ENCODE measurements at places on chromosomes 7 and 10.

DNA sequence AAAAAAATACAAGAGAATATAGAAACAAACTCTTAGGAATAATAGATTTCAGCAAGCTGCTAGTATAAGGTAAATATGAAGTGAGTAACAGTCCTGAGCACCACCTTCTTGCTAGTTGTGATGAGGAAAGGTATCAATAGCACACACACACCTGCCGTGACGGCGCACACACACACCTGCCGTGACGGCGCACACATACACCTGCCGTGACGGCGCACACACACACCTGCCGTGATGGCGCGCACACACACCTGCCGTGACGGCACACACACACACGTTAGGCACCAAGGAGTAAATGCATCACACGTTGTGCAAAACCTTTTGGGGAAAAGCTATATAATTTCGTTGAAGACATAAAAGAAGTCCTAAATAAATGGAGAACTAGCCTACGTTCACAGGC is 4.7 kb upstream of the JAKMIP3 start:
- DNase-seq = no peak

- no peak for DNase-seq
Observed at GRCh38 chr7:141949021-141949420, 2.2 kb upstream of the CLEC5A start.

DNA sequence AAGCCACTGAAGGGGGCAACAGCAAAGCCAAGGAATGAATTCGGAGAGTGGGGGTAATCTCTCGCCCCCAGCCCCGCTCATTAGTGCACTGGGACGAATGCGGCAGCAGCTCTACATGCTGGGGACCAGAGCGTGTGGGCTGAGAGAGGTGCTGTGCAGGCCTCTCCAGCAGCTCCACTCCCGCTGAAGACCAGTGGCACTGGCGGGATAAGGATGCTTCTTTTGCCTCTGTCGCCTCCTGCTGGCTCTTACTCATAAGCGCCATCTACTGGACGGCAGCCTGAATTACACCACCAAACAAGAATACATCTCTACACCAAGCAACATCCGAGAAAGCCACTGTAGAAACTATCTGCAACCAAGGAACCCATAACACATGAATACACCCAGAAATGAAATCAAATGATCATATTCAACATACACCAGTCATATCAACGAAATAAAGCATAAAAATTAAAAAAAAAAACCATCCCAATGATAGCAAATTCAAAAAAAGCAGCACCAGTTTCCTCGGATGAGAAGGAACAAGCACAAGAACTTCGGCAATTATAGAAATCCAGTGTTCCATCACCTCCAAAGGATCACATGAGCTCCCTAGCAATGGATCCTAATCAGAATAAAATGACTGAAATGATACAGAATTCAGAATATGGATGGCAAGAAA is 79.0 kb upstream of the TMEM168 start:
- DNase-seq = no peak

- no peak for DNase-seq
Observed at GRCh38 chr7:113487925-113488731, 369.8 kb upstream of the SMIM30 start.

- DNase-seq = no peak
Observed at GRCh38 chr10:12791728-12792127, 209.8 kb downstream of the CCDC3 start.

DNA sequence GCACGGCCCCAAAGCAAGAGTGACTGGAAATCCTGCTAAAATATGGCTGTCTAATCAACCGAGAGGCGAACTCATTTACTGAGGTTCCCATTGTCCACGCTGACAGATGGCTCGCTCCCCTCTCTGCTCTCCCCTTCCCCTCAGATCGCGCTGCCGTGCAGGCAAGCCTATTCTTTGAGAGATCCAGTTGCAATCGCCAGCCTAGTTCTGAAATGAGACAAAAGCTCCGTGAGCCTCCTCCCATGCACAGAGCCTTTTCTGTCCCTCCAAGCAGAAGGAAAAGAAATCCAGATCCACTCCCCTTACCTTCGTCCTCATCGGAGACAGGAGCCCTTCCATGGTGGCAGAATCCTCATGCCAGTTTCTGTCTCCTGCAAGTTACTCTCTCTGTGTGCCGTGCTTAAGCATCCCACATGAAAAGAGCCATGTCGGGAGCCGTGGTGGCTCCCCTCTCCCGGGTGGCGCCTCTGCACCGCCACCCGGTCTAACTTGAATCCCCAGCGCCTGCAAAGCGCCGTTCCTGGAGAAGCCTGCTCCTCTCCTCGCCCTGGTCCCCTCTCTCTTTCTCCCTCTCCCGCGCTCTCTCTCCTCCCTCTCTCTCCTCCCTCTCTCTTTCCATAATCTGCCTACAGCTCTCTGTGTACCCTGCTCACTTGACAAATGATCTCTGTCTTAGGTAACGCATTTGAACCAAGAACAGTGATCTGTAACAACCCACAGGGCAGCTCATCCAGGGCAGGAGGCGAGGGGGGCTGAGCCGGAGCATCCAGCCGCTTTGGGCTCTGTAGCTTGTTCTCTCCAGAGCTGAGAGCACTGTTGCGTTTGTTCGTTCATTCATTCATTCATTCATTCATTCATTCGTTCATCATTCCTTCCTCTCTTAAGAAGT is 156.8 kb downstream of the FRMD4A start:
- peak; percentile 39 for DNase-seq

DNA sequence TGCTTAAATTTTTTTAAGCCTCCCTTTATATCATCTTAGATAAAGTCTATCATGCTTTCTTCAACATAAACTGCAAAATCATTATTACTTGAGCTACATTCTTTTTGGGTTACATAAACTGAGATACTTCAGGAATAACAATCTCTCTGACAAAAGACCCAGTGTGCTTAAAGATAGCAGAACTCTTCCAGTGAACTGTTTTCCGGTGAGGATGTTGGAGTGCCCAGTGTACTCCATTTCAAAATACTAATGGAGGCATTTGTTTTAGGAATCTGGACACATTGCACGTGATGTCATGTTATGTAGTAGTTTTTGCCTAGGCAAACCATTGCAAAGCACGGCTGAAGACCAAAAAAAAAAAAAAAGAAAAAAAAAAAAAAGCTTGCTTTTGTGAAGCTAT is 388.2 kb upstream of the CELF2 start:
- DNase-seq = no peak

- no peak for DNase-seq
Observed at GRCh38 chr10:80598951-80599350, 61.2 kb downstream of the SH2D4B start.

GRCh38 chr7:37353949-37354655 is 94.6 kb downstream of the ELMO1 start:
- DNase-seq = no peak

GRCh38 chr7:47188136-47188535 is 393.8 kb downstream of the TNS3 start:
- no peak for DNase-seq

GRCh38 chr7:155310425-155311114 is 12.9 kb downstream of the INSIG1 start:
- DNase-seq = no peak

- no peak for DNase-seq
Observed at GRCh38 chr7:43570688-43571365, 12.1 kb upstream of the STK17A start.

Measured in femur (tissue), 1 donor.